ENCODE measurements at places on chromosomes 12 and 14.

- DNase-seq: no peak
Measured at GRCh38 chr14:35963209-35963608, 137.1 kb downstream of the BRMS1L start.

GRCh38 chr14:103084021-103084919 is at the start of gene LBHD2:
Gene LBHD2 (plus strand): TSS chr14:103084210. CDS start chr14:103086013, 1,803 bp downstream.
- DNase-seq: no peak

DNA sequence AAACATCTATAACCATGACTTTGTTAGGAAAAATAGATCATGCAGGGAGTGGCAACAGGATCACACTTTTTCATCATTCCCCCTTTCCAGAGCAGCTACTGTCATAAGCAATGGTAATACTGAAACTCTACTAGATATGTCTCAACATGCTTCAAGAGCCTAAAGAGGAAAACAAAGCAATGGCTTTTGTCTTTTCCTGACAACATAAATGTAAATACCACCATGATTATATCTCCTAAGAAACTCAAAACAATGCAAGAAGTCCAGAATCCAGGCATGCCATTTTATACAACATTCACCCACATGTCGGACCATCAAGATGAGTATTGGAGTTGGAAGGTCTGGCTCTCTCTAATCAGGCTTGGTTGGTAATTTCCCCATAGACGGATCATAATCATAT is 78.7 kb downstream of the KIF21A start:
- no peak for DNase-seq

GRCh38 chr12:106425061-106425702 is 67.6 kb downstream of the POLR3B start:
- DNase-seq: no peak

- no peak for DNase-seq
Measured at GRCh38 chr12:104736307-104736706, 221.8 kb downstream of the SLC41A2 start.

DNA sequence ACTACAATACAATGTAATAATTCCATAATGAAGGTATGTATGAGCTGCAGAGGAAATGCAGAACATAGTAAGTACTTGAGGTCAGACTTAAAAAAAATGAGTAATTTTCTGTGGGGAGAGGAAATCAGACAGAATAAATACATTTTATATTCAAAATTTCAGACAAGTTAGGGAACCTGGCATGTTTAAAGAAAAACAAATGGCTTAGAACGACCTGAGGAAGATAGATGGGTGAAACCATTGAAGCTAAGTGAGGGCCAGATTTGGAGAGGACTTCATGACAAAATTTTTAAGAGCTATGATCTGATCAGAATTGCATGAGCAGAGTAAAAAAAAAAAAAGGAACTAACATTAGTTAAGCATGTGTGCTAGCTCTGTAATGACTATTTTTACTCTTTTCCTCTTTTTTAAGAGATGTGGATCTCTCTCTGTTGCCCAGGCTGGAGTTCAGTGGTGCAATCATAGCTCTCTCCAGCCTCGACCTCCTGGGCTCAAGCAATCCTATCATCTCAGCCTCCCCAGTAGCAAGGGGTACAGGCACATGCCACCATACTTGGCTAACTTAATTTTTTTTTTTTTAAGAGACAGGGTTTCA is 157.6 kb upstream of the PDE3A start:
- DNase-seq: peak; percentile 53

DNA sequence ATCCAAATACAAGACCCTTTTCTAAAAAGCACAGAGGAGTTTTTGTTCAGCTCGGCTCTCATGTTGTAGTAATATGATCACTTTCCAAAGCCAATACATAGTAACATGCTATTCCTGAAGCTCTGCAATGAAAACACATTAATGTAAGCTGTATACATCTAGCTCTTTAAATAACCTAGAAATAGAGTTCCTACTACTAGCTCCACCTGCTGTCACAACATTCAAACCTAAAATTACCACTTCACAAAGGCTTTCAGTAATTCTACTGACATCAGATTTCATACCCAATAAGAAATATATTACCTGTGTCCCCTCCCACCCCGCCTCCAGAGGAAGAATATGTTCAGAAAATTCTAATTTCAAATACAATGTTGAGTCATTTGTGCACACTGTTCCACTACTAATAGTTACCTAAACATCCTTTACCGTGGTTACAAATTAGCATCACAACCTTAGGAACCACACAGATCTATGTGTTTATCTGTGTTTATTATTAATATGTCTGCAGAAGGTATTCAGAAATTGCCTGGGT is 17.8 kb downstream of the EFCAB11 start:
- no peak for DNase-seq

GRCh38 chr12:108649669-108650068 is 16.0 kb upstream of the SELPLG start:
- no peak for DNase-seq

DNA sequence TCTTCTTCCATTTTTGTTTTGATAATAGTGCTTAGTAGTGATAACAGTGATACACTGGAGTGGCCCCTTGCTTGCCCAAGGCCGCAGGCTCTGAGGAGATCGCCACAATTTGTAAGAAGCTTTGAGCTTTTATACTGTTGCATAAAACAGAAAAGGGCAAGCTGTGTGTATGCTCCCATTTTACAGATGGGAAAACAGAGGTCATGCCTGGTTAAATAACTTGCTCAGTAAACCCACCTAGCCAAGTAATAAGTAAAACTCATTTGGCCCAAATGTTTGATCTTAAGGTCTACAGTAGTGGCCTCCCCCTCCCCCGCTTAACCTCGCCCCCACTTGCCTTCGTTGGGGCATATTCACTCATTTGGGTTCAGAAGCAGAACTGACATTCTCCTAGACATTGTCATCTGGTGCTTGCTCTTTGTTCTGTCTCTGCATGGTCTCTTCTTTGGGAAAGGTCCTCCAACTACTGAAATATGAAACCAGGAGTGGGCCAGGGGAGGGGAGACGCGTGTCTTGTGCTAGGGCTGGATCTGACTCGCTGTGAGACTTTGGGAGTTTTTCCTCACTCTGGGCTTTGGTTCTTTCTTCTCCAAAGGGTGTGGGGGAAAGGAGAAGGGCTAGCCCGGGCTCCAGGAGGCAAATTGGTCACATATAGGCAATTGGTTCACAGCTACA is 88.1 kb downstream of the PAPOLA start:
- no peak for DNase-seq

DNA sequence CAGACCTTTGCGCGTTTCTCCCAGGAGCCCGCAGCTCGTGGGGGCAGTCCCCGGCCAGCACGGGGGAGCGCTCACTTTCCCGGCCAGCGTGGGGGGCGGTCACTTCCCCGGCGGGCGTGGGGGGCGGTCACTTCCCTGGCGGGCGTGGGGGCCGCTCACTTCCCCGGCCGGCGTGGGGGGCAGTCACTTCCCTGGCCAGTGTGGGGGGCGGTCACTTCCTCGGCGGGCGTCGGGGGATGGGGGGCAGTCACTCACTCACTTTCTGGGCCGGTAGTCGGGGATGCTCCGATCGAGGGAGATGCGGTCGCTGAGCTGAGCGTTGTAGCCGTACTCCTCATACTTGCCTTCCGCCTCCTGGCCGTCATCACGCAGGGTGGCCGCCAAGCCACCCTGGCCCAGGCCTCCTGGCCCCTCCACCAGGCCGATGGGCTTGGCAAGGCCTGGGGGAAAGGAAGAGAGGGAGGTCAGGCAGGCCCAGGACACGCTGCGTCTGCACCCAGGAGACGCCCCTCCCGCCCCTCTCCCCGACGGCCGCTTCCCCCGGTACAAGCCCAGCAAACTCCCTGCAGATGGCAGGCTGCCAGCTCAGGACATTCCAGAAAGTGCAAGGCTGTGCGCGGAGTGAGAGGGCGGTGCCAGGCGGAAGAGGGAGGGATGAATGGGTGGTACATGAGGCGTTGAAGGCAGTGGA is 43.3 kb downstream of the GALNT9 start:
- DNase-seq: no peak

GRCh38 chr12:32486158-32486557 is 86.8 kb downstream of the FGD4 start:
- no peak for DNase-seq

DNA sequence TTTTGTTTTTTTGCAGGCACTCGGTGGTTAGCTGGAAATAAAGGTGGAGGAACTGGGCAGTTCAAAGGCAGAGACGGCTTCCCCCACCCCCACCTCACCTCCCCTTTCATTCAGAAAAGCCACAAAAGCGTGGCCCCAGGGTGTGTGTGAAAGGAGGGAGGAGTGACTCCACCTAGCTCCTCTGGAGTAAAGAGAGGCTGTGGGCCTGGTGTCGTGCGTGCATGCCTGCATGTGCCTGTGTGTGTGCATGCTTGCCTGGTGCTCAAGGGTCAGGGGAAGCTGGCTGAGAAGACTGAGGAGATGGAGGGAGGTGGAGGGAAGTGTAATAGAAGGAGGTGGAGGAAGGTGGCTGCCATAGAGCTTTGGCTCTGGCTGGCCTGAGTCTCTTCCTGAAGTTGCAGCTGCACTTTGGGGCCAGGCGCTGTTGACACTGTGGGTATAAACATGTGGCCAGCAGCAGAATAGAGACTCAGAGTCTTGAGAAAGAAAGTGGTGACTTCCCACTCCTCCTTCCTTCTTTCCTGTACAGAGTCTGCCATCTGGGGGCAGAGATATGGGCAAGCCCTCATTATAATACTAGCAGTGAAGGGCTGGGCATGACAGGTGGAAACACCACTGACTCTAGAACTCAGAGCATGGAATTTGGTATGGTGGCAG is 36.9 kb upstream of the SINHCAF start:
- peak; percentile 33 for DNase-seq

- DNase-seq: no peak
Measured at GRCh38 chr14:46352844-46353243, 298.7 kb downstream of the RPL10L start.

- peak; percentile 34 for DNase-seq
Measured at GRCh38 chr12:55681142-55682077, 26.3 kb downstream of the ITGA7 start.

GRCh38 chr12:131163189-131163738 is 209.6 kb downstream of the ADGRD1 start:
- no peak for DNase-seq

DNA sequence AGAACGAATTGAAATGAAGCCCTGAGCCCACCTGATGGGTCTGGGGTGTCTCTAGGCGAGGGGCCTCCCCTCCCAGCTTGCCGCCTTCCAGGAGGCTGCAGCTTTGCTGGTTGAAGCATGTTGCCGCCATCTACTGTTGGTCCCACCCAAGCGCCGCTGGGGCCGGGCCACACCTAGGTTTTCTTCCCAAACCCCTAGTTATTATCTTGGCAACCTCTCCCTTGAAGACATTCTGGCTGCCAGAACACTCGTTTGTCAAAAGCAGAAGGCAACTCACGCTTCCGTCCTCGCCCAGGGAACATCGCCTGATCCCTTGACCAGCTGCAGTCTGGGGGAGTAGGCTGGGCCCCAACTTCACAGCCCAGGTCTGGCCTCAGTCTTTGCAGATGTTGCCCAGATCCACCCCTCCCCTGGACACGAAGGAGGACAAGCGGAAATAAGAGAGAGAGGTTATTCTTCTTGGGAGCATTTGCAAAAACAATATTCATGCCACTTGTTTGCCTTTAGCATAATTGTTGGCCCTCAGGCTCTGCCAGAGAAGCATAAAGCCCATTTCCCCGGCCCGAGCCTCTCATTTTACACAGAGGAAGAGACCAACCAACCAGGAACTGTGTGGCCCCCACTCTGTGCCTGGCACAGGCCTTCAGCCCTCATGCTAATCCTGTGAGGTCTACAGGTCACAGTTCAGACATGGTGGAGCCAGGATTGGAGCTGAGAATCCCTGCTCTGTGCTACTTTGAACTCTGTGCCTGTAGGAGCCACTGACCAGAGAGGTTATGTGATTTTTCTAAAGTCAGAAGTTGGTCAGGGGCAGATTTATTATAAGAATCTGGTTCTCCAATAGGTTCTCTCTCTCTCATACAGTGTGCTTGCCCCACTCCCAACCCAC is 6.8 kb downstream of the EMP1 start:
- no peak for DNase-seq

DNA sequence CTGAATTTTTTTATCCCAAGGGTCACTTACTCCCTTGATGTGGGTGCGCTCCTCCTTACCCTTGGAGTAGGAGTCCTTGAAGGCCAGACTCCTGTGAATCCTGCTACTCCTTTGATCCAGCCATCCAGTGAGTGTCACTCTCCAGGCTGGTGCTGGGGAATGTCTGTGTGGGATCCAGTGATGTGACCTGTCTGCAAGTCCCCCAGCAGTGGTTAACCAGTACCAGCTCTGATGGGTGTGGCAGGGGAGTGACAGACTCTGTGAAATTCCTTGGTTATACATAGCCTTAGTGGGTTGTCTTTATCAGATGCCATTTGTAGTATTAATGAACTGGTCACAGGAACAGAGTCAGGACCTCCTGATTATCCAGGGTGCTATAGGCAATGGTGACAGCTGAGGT is 409.5 kb upstream of the LMO3 start:
- DNase-seq: no peak

GRCh38 chr14:30191639-30192279 is 264.1 kb upstream of the PRKD1 start:
- no peak for DNase-seq

GRCh38 chr14:93064411-93065271 is 51.1 kb downstream of the ITPK1 start:
- DNase-seq: no peak

DNA sequence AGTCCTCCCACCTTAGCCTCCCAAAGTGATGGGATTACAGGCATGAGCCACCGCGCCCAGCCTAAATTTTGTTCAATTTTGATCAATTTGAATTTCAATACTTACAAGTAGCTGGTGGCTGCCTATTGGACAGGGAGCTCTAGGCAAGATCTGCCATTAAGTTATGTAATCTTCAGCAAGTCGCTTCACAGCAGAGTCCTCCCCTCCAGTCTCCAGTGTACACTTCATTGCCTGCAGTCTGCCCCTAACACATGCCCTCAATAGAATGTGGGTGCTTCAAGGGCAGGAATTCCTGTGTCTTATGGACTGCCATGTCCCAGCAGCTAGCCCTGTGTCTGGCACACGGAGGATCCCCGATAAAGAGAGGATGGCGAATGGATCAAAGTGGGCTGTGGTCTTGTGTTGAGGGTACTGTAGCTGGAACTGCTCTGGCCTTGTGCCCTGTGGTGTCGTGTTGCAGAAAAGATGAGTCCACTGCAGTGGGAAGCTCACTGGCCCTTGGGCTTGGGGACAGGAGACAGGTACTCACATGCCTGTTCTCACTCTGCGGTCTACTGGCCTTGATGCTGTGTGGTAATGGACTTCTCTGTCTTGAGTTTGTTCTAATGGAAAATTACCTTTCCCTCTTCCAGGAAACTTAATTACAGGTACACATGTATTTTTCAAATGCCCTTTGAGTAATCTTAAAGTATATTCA is 67.6 kb downstream of the TECPR2 start:
- DNase-seq: no peak

- DNase-seq: no peak
Measured at GRCh38 chr14:80615831-80616230, 325.7 kb downstream of the CEP128 start.

GRCh38 chr12:107670999-107671643 is 14.5 kb upstream of the PWP1 start:
- DNase-seq: peak; percentile 32

GRCh38 chr14:32121536-32121935 is 44.4 kb downstream of the ARHGAP5 start:
- DNase-seq: no peak

All from CD14-positive monocyte (primary cell).